Panc1 (cell line): ENCODE measurements at places on chromosomes 12 and 14.

DNA sequence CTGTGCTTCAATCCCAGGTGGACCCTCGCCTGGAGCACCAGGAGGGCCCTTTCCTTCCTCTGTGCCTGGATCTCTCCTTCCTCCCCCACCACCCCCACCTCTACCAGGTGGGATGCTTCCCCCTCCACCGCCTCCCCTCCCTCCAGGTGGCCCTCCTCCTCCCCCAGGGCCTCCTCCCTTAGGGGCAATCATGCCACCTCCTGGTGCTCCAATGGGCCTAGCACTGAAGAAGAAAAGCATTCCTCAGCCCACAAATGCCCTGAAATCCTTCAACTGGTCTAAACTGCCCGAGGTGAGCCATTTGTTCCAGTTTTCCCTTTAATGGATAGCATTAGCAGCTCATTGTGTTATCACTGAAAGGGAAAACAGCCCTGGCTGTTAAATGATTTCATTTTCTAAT lies 134.0 kb downstream of the GPR135 start:
- no peak for DNase-seq

- DNase-seq, result peak; percentile 81
Measured at GRCh38 chr12:27142101-27142721, 59.8 kb upstream of the C12orf71 start.

- no peak for DNase-seq
Measured at GRCh38 chr12:67415473-67415872, 146.3 kb downstream of the CAND1 start.

- DNase-seq, result no peak
Measured at GRCh38 chr12:49174218-49174617, 14.7 kb downstream of the TUBA1A start.

GRCh38 chr14:81849714-81850113 lies 316.1 kb upstream of the SEL1L start:
- DNase-seq, result no peak

GRCh38 chr12:105681341-105681740 lies 350.9 kb downstream of the C12orf75 start:
- DNase-seq, result no peak

DNA sequence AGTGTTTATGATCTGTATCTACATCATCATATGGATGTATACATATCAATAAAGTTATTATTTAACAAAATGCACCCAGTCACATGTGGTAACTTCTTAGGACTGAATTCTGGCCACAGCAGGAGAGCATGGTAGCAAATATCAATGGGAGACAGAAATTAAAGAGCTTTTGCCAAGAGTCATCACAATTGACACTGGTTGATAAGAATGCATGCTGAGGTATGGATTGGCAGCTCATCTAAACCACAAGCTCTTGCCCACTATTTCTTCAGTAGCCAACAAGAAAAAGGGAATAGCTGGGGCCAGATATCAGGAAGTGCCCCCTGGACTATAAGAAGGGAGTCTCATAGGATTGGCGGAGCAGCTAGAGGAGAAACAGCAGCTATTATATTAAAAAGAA lies 9.4 kb upstream of the PTGR2 start:
- DNase-seq, result no peak

DNA sequence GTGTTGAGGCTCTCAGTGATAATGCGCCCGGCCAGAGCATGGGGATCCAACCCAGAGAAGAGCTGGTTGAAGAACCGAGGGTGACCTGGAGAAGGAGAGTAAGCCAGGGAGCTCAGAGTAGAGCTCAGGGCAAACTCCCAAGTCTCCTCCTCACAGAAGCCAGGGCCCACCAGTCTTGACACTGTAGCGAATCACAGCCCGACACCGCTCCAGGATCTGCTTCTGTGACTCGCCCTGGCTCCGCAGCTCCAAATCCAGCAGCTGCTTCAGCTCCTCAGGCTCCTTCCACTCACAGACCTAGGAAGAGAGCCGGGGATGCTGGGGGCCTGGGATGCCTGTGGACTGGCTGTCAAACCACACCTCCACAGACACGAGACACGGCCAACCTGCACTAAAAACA lies 8.2 kb upstream of the ZNF740 start:
- DNase-seq, result no peak

DNA sequence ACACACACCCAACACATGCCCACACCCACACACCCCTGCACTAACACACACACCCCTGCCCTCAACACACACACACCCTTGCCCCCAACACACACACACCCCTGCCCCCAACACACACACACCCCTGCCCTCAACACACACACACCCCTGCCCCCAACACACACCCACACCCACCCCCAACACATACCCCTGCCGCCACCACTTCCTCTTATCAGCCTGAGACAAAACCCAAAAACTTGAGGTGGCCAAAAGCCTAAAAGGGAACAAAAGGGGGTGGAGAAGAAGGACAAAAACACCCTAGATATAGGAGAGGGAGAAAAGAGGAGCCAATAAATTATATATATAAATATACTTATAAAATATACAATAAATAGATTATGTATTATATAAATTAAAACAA lies 9.1 kb upstream of the DEGS2 start:
- no peak for DNase-seq

GRCh38 chr12:64608901-64609535 lies 1.3 kb upstream of the RASSF3 start:
- DNase-seq, result peak; percentile 83

DNA sequence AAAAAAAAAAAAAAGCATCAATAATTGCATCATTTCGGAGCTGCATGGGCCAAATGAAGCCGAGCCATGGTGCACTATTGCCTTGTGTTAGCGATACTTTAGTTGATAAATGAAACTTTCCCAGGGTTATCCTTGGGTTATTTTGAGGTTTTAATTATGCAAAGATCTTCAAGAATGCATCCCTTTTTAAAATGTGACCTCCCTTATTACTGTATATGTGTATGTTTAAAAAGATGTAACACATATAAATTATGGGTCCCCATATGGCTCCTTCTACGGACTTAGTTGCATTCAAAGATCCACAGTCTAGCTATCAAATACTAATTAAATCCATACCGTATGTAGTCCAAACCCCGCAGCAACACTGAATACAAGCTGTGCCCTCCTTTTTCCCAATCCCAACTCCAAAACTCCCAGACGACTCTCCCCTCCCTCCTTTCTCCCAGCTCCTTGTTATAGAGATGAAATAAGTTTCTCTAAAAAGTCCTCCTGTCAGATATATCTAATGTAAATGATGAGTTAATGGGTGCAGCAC lies 129.3 kb upstream of the MAP1LC3B2 start:
- no peak for DNase-seq

DNA sequence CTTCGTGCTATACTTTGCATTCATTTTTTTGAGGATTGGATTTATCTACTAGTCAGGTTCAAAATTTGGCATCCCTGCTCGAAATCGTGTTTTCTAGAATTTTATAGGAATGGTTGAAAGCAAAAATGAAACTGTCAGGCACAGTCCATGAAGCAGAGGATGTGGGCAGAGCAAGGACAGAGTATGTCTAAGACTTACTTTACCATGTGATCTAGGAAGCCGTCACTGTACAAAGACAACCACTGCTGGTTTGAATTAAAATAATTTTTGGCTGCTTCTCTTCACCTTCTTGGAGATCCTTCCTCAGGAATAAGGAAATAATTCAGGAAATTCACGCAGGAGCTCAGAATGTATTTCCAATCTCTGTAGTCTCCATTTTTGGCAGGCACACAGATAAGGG lies 31.6 kb upstream of the SGPP1 start:
- no peak for DNase-seq

DNA sequence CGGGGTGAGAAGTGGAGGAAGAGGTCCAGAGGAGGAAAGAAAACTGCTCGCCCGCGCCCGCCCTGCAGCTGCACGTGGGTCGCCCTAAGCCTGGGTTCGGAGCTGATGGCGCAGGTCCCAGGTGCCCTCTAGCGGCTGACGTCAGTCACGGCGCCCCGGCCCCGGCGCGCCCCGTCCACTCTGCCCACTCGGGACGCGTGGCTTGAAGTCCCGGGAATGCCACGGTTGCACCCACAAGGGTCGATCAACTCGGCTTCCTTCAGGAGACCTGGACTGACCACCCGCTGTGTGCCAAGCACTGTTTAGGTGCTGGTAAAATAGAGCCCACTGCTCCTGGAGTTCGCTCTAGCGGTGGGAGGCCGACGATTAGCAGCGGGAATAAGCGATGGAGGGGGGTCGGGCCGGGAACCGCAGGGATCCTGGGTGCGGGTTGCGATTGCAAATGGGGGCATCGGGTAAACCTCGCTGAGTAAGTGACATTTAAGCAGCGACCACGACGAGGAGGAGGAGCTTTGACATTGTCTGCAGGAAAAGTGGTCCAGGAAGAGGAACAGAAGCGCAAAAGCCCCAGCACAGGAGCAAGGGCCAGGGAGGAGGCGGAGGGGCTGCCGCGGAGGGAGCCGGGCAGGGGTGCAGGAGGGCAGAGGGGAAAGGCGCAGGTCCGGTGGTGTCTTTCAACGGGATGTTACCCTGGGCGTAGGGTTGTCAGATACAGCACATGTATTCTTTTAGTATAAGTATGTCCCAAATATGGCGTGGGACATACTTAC lies 5.1 kb upstream of the ZNF839 start:
- peak; percentile 41 for DNase-seq

DNA sequence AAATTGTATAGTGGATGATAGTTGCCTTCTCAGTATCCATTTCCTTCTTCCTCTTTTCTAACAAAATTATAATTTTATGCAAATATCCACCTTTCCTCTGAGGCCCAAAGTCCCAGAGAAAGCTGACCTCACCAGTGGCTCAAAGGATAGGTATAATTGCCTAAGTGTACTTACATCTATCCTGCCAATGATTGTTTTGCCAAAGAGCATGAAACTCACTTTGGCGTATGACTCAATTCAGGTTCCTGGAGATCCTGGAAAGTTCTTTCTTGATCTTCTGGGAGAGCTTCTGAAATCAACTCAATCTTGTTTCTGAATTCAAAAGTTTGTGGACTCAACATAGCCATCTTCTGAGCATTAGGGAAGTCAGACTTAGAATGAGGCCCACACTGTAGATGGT lies 10.5 kb upstream of the RBM25 start:
- no peak for DNase-seq

DNA sequence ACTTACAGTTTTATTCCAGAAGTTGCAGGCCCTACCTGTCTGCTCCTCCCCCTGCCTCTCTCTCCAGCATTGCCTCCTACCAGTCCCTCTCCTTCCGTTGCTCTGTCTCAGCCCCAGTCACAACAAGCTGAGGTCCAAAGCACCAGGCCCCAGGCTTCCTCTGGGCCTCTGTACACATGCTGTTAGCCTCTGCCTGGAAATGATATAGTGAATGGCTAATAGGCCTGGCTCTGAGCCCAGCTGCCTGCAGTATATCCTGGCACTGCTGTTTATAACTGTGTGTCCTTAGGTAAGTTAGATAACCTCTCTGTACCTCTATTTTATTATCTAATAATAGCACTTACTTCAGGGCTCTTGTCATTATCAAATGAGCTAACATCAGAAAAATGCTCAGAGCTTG lies 114.9 kb upstream of the PWP1 start:
- DNase-seq, result no peak

DNA sequence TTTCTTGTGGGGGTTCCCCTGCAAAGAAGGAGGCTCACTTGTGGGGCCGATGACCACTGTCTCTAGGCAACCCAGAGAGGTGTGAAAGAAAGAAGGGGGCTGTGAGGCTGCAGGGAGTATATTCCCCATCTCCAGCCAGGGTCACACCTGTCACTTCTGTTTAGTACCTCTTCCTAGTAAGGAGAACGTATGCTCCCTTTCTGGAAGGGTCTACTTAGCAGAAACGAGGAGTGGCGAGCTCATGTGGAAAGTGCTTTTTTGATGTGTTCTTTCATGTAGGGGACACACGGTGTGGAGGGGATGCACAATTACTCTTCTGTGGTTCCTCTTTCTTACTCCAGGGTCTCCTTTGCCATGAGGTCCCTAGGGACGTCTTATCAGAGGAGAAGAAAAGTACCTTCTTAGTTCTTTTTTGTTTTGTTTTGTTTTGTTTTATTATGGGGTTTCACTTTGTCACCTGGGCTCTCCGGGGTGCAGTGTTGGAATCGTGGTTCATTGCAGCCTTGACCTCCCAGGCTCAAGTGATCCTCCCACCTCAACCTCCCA lies 58.3 kb downstream of the PRKCH start:
- no peak for DNase-seq

DNA sequence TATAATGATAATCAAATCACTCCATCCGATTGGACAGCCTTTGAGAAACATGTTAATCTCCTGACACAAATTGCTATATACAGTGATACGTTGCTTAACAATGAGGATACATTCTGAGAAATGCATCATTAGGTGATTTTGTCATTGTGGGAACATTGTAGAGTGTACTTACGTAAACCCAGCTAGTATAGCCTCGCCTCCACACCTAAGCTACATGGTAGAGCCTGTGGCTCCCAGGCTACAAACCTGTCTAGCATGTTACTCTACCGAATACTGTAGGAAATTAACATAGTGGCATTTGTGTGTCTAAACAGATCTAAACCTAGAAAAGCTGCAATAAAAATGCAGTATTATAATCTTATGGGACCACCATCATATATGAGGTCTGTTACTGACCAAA lies 128.6 kb upstream of the PWP1 start:
- no peak for DNase-seq

- DNase-seq, result no peak
Measured at GRCh38 chr12:3285570-3285969, 205.4 kb upstream of the PRMT8 start.

GRCh38 chr14:71491931-71492330 lies 440.3 kb upstream of the RGS6 start:
- DNase-seq, result no peak

DNA sequence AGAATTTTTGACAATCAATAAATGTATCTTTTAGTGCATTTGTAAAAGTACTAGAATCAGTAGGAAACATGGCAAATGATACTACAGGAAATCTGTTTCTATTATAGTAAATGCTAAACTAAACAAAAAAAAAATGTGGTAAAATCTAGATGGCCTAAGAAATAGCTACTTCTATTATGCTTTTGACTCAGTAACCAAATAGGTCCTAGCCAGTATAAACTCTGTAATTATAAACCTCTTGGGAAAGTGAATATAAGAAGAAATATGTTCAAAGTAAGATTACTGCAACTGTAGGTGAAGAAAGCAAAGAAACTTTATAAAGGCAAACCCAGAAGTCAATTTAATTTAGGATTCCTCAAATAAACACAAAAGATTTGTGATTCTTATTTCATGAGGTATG lies 581.2 kb downstream of the LRFN5 start:
- no peak for DNase-seq

DNA sequence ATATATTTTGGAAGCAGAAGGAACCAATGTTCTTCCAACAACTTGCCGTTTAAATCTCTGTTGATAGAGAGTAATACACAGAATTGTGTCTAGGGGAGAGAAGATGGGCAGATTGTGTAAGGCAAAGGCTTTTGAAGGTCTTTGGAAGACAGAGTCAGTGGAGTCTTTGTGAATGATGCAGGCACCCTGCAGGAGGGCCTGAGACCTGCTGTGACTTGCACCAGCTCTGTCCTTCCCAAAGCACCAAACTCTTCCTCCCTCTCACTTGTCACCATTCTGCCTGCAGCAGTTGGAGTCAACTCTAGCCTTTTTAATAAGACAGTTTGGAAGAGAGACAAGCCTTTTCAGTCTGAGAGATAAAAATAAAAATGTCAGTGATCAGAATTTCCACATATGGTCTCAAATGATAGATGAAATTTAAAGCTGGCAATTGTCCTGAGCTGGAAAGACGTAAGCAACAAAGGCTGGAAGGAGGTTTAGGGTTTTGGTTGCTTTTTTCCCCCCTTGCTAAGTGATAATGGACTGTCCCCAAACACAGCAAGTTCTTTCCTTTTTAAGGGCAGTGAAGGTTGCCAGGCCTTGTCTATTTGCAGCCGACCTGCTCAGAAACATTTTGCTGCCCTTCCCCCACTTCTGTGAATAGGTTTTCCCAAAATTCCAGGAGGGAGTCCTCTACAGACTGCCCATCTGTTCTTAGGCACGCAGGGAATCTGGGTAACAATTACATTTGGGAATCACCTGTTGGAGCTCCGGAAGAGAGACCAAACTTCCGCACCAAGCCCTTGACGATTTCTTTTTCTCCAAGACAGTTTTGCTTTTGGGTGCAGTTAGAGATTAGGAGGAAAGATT lies 103.0 kb upstream of the NTF3 start:
- no peak for DNase-seq
